ENCODE measurements at places on chromosomes 6 and 20. TPM values are rescaled to one million over a fixed set of nuclear protein-coding genes. Genes with fewer than 3 reads are reported as not detected.

- no peak for DNase-seq
These were observed 44.4 kb downstream of the RNF144B start for GRCh38 chr6:18431581-18431980.

DNA sequence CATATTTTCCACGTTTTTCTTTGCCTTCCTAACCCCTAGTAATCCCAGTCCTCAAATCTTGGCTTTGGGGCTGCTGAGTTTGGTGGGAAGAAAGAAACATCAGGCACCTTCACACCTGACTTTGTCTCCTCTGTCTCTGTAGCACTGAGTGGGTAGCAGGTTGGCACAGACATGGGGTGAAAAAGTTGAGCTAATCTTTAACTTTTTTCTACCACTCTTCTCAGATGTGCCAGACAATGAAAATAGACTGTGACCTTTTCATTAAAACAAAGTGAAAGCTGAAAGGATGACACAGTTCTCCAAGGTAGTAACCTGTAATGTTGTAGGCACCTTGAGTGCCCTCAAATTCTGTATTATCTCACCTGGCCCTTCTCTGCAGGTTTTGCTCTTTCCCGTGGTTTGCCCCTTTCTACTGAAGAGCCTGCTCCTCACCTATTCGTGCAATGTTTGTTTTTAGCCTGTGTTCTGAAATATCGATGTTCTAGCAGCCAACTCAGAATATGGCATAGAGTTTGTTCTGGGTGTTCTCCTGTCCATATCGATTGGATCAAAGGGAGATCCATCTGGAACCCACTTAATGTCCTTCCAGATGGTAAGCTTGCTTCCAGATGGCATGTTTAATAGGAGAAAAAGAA lies 57.8 kb upstream of the ATXN1 start:
- no peak for DNase-seq

DNA sequence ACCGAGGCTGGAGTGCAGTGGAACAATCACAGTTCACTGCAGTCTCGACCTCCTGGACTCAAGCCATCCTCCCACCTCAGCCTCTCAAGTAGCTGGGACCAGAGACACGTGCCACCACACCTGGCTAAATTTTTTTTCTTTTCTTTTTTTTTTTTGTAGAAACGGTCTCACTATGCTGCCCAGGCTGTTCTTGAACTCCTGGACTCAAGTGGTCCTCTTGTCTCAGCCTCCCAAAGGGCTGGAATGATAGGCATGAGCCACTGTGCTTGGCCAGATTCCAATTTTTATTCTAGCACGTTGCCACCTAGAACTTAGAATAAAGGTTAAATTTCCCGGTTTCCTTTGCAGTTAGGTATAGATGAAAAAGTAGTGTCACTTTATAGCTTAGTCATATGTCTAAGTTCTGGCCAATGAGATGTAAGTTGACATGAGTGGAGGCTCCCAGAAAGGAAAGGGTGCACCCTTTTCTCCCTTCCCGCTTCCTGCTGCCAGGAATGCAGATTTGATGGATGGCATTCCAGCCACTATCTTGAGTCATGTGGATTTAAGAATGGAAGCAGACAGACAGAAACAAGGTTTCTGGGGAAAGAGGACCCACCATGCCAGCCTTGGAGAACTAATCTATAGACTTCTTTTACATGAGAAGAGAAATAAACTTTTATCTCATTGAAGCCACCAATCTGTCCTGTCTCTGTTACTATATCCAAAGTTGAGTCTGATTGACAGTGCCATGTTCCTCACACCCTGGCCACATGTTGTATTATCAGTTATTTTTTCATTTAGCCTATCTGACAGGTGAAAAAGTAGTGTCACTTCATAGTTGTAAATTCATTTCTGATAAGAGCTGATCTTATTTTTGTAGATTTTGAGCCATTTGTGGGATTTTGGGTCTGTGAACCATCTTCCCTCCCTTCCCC lies 60.6 kb upstream of the NCOA3 start:
- no peak for DNase-seq

DNA sequence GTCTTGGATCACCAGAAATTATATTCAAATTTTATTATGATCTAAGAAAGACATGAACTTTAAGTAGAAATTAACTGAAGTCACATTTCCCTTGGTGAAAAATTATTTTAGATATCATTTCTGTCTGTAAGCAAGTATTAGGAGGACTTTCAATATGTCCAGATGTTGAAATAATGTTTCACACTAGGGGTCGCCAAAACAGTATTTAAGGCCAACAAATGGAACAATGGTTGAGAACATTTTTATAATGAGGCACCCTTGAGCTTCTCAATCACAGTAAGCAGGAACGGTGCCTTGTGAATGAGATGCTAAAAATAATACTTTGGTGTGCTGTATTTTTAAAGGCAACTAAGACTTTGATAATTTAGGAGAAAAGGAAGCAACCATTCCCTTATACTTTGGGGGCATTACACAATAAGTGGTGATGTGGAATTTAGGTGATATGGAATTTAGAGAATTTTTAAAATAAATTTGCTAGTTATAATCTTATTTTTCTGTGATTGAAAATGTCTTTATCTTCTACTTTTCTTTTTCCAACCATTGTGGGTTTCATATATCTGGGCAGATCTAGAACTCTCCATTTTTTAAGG lies 9.6 kb upstream of the SF3B5 start:
- DNase-seq, result no peak

DNA sequence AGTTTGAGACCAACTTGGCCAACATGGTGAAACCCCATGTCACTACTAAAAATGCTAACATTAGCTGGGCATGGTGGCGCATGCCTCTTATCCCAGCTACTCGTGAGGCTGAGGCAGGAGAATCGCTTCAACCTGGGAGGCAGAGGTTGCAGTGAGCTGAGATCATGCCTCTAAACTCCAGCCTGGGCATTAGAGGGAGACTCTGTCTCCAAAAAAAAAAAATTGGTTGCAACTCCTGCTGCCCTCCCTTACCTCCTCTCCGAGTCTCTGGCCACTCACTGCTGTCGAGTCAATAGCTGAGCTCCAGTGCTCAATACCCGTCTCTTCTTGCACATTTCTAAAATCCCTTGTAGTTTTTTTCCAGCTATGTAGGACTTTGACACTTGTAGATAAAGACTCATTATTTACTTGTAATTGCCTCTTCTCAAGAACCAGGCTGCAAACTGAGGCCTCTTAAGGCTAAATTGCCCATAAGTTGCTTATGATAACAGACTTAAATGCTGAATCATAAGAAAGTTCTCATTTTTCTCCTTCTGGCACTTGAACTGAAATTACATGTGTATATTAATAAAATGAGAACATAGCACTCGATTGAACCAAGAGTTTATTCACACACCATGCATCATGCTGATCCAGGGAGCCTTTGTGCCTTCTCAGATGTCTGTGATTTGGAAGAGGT lies 13.8 kb downstream of the HECA start:
- no peak for DNase-seq

- DNase-seq, result no peak
These were observed 29.3 kb downstream of the CST8 start for GRCh38 chr20:23520185-23520584.

DNA sequence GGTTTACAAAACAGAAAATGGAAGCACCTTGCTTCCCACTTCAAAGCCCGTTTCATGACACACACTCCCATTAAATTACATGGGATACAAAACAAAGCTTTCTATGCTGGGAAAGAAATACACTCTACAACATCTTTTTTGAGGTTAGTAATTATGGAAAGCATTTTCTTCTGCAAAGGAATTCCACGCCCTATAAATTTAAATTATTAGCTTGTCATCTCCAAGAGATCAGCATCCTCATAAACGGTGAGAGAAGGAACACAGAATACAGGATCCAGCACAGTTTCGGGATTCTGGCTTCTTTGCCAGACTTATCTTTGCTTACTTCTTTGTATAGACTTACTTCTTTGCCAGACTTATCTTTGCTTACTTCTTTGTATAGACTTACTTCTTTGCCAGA lies 1.3 kb upstream of the SMPDL3A start:
- DNase-seq, result no peak

DNA sequence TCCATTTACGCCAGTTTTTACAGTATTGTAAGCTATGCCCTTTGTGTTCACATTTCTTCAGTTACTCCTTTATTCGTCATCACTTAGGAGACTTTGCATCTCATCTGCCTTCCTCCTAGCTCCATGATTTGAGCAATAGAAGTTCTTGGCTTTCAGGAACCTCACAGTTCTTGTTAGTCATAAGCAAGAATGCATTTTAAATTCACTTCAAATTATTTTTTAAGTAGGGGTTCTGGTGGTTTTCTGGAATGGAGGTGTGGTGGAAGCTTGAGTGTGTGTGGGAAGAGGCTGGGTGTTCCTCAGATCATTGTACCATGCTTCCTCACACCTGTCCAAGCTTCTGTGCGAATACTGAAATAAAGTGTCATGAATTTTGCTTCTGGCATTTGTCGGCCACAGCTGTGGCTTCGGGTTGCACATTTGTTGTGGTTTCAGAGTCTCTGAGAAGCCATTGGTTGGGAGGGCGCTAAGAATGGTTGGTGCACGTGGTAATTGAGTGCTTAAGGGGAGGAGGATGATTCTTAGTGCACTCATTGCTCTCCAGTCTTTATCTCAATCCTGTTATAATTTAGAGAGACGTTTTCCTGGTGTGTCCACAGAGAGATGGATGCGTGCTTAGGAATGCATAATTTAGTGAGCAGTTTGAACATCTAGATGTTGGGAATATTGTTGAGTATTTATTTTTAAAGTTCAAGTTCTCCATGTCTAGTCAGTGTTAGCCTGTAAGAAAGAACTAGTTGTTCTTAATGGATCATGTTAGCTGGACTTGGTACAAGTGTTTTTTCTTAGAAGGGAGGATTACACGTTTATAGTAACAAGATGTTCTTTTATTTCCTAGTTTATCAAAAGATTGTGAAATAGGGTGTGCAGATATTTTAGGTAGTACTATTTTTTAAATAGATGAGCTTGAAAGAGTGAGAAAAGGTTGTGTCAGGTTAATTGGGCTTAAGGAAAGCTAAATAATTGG lies 31.9 kb downstream of the FOXO3 start:
- no peak for DNase-seq

GRCh38 chr6:144660561-144661115 lies 375.5 kb downstream of the UTRN start:
- DNase-seq, result no peak

DNA sequence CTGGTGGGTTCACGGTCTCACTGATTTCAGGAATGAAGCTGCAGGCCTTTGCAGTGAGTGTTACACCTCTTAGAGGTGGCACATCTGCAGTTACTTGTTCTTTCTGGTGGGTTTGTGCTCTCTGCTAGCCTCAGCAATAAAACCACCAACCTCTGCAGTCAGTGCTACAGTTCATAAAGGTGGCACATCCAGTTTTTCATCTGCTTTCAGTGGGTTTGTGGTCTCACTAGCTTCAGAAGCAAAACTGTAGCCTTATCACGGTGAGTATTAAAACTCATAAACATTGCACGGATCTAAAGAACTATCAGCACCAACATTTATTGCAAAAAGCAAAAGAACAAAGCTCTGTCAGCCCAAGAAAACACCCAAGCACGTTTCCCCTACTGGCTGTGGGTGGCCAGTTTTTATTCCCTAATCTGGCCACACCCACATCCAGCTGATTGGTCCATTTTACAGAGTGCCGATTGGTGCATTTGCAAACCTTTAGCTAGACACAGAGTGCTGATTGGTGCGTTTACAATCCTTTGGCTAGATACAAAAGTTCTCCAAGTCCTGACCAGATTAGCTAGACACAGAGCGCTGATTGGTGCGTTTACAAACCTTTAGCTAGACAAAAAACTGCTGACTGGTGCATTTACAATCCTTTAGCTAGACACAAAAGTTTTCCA lies 3.4 kb upstream of the TMEM14C start:
- no peak for DNase-seq

DNA sequence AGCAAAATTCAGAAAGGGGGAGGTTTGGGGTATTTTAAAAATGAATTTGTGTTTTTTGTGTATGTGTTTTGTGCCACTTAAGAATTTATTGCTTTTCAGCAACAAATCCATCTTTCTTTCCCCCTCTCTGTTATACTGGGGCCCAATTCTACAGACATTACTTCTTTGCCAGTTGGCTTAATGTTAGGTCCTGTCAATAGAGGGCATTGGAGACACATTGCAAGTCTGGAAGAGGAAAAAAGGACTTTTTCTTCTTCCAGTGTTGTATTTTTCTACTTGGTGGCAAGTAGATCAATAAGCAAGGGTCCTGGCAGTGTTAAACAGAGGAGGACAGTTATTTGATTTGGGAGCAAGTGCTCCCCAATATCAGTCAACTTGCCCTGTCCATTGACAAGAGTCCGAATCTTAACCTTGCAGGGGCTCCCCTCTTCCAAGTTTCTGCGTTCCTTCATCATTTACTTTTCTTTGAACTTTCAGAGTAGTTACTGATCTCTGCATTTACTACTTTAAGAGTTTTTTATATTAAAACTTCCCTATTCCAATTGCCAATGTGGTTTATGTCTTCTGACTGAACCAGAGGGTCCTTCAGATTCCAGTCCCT lies 23.4 kb downstream of the SCML4 start:
- DNase-seq, result no peak

DNA sequence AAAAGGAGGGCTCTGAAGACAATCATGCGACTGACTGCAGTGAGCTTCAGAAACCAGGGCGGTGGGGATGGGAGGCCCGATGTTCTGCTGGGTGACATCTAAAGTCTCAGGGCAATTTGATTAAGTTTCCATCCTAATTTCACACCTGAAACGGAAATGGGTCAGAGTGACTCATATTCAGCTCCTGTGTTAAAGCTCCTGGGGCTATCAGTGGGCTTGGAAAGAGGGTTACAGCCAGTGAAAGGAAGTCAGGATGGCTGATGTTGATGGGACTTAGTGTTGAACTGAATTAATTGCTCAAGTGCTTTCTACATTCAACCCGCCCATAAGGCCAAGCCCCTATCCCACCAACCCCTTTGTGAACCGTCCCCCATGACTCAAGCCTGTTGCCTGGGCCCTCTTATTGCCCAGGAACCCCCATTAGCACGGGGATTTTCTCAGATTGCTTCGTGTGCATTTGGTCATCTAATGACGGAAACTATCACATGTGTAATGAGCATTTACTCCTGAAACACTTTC lies 47.1 kb upstream of the TBC1D7 start:
- DNase-seq, result no peak

DNA sequence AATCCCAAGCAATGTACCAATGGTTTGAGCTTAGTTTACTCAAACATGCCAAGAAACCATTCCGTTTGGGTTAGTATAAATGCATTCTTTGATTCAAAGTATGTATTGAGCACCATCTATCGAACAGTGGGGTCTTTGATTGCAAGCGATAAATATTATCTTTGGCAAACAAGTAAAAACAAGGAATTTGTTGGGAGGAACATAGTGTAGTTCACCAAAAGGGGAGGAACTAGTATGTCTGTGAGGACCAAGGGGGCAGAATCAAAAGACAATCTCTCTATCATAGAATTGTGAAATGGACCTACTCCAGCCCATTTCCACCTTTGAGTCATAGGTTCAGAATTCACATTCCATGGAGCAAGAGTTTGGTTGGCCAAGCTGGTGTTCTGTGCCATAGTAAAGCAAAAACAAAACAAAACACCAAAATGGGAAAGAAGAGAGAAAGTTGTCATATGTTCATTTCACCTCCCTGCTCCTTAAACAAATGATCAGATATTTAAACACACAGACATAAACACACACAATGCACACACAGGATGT lies 266.0 kb downstream of the TSHZ2 start:
- DNase-seq, result no peak

The POM121L2 gene
- not detected for total RNA-seq

The CRISP2 gene
- total RNA-seq, result not detected

The AGER gene
- total RNA-seq, result 8.1 TPM

The SLC17A2 gene
- not detected for total RNA-seq

All from ovary (tissue), 10 donors.